ENCODE measurements at places on chromosomes 1 and 21.

DNA sequence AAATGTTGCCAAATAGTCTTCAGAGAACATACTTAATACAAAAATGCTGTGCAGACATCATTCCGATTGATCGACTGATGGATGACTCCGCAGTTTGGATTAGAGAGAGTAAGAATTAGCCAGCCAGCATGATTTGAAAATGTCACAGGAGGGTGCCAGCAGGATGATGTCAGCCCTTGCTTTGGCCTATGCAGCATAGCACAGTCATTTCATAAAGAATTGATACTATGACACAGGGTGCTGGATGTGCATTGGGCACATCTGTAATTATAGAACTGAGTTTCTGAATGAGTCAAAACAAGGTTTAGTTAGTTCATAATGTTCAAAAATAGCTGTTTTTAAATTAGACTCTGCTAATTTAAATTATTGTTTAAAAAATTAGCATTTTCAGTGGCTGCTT is 21.6 kb upstream of the TRAF5 start:
- DNase-seq, result no peak

DNA sequence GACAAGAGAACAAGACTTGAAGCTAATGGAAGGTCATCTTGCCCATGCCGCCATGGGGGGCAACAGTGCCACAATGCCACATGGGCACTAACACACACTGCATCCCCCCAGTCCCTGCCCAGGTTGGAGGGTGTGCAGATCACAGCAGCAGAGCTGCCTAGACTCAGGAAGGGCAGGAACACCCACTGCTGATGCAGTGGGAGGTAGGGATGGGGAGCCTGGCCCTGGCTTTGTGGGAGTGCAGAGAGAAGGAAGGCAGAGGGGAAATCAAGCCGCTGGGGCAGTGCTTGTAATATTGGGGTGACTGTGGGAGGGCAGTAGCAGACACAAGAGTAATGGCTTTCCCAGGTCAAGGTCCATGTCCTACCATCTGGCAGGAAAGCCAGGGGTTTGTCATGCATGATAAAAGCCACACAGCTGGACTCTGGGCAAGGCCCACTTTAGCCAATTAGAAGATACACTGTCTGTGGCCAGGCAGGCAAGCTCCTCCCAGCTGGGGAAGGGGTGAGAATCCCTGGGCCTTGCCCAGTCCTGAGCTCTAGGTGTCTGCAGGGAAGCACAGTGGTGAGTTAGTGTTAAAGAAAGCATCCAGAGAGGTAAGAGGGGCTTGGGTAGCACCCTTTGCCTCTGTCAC is 25.4 kb upstream of the MEF2D start:
- DNase-seq, result no peak

DNA sequence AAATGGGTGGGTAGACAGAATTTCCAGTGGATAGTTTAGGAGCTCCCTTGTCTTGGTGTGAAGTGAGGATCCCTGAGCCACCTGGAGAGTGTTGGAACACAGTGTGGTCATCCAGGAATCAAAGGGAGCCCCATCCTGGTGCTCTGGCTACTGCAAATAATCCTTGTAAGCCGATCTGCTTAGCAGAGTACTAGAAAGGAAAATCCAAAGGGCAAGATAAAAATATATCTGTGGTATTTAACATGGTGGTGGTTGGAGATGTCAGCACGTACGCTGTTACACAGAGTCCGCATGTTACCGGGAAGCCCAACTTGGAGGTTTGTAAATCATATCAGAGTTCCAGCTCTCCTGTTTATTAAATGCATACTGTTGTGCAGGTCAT is 39.0 kb downstream of the VANGL1 start:
- no peak for DNase-seq

- DNase-seq, result no peak
Measured at GRCh38 chr1:228836427-228836826, 101.1 kb downstream of the RHOU start.

DNA sequence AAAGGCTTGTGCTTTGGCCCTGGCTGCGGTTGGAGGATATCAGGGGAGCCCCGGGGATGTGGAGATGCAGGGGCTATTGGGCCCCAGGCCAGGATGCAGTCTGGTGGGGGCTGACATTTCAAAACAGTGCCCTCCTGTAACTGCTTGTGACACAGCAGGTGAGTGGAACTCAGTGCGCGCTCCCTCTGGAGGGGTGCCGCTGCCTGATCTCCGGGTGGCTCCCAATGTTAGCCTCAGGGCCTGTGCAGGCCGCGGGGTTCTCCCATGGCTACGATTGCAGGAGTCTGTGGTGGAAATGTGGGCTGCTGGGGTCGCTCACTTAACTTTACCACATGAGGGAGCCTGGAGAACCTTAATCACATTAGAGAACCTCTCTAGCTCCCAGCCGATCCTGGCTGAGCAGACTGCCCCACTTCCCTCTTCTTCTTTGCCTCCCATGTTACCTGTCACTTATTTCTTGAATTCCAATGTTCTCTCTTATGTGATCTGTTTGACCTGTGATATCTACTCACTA is 163.2 kb downstream of the FMN2 start:
- no peak for DNase-seq

DNA sequence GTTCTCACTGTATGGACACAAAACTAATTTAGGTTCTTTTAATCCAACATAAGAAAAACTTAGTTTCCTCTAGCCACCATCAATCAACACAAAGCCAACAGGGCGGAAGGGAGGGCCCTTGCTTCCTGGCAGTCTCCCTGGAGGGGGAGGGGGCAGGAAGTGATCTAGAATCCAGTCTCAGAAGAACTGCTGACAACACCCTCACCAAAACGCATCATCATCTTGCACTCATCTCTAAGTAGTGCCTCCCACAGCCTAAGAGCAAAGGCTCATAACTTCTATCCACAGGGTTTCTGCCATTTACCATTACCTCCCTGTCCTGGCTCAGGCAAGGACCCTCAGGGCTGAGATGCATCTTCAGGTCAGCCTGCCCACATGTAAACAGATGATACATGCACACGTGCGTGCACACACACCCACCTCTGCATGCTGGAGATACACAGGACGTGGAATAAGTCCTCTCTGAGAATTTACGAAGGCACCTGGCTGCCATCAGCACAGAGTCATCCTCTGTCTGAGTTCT is 20.5 kb downstream of the HIVEP3 start:
- DNase-seq, result peak; percentile 90

Data from kidney capillary endothelial cell (primary cell).